Stimulated activated CD8-positive, alpha-beta memory T cell treated with anti-CD3 and anti-CD28 coated beads, Interleukin-7, amount 100 ng/mL, for 1 hour (primary cell): ENCODE measurements at places on chromosomes 16 and 17.

- peak; percentile 64 for DNase-seq
Measured at GRCh38 chr16:29807426-29808218, 1.3 kb downstream of the MAZ start.

- no peak for DNase-seq
Measured at GRCh38 chr17:50288306-50288705, 14.0 kb downstream of the TMEM92 start.

GRCh38 chr16:67441271-67441753, 10.4 kb downstream of the HSD11B2 start:
- DNase-seq = no peak

GRCh38 chr16:11111856-11112634, 144.0 kb downstream of the SOCS1 start:
- no peak for DNase-seq

- no peak for DNase-seq
Measured at GRCh38 chr17:75812096-75813013, 27.7 kb downstream of the UNK start.

GRCh38 chr17:28538296-28538895, 14.0 kb downstream of the UNC119 start:
- DNase-seq = no peak

GRCh38 chr16:87369796-87370719, 13.5 kb downstream of the FBXO31 start:
- DNase-seq = no peak

- no peak for DNase-seq
Measured at GRCh38 chr17:67672592-67673335, 45.0 kb upstream of the NOL11 start.

DNA sequence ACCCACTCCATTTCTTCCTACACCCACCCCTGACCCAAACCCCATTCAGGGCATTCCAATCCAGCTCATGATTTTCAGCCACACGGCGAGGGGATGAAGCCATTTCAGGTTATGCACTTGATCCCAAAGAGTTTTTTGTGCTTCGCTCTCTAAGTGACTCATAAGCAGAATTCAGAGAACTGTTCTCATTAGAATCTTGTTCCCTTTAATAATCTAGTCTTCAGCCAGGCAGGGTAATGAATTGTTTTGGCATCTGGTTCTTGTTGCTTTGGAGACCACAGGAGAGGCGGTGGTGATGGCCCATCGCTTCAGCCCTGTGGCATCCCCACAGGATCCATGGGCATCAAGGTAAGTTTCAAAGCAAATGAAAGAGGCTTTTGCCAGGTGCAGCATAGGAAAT, 4.8 kb upstream of the KRT31 start:
- no peak for DNase-seq

GRCh38 chr17:32564325-32564724, 77.5 kb downstream of the CDK5R1 start:
- no peak for DNase-seq

DNA sequence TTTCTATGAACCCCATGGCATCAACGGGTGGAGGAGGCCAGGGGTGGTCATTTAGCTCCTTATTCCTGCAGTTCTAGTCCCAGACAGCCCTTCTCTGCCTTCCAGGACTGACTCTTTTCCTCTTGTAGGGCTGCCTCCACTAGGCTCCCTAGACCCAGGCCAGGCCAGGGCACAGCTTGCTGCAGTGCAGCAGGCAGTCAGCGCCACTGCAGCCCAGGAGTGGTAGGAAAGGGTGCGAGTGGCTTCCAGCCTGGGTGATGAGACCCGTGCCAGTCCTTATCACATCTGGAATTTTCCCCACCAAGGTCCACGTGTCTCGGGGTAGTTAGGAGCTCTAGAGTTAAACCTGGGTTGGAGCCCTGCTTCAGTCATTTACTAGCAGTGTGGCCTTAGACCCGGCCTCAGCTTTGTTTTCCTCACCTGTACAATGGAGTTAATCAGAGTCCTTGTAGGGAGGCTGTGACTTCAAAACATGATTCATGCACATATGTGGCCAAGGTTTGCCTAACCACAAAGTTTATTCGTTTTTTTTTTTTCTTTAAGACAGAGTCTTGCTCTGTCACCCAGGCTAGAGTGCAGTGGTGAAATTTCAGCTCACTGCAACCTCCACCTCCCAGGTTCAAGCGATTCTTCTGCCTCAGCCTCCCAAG, 4.7 kb downstream of the SLC5A11 start:
- no peak for DNase-seq

GRCh38 chr17:45414990-45415881, 17.4 kb downstream of the ARHGAP27 start:
- DNase-seq = no peak

DNA sequence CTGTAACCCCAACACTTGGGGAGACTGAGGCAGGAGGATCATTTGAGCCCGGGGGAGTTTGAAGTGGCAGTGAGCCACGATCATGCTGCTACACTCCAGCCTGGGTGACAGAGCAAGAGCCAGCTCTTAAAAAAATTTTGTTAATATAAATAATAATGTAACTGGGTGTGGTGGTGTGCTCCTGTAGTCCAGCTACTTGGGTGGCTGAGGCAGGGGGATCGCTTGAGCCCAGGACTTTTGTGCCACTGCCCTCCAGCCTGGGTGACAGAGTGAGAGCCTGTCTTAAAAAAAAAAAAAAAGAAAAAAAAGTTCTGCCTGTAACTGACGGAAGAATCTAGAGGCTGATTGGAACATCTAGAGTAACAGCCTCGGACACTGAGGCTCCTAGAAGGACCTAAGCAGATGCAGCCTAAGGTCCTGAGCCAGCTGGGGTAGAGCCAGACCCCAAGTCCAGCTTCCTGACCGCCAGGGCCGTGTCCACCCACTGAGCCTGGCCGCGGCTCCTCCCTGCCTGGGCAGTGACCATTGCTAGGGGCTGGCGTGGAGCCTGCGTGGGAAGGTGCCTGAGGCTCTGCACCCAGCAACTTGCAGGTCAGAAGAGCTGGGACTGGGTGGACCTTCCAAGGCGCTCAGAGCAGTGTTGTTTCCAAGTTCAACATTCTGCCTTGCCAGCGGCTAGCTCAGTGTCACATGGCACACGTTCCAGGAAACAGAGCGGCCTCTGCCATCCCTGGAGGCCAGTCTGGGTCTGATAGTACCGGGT, 209.4 kb upstream of the CIBAR2 start:
- DNase-seq = no peak

- no peak for DNase-seq
Measured at GRCh38 chr17:35709874-35710273, 21.6 kb upstream of the RASL10B start.

- no peak for DNase-seq
Measured at GRCh38 chr17:72684405-72685020, 408.0 kb downstream of the SLC39A11 start.

GRCh38 chr16:89052890-89053724, 40.5 kb upstream of the ACSF3 start:
- DNase-seq = no peak

GRCh38 chr17:38747463-38748148, 530 bp downstream of the PCGF2 start:
- no peak for DNase-seq

- no peak for DNase-seq
Measured at GRCh38 chr17:81397314-81398175, 2.3 kb downstream of the BAHCC1 start.

DNA sequence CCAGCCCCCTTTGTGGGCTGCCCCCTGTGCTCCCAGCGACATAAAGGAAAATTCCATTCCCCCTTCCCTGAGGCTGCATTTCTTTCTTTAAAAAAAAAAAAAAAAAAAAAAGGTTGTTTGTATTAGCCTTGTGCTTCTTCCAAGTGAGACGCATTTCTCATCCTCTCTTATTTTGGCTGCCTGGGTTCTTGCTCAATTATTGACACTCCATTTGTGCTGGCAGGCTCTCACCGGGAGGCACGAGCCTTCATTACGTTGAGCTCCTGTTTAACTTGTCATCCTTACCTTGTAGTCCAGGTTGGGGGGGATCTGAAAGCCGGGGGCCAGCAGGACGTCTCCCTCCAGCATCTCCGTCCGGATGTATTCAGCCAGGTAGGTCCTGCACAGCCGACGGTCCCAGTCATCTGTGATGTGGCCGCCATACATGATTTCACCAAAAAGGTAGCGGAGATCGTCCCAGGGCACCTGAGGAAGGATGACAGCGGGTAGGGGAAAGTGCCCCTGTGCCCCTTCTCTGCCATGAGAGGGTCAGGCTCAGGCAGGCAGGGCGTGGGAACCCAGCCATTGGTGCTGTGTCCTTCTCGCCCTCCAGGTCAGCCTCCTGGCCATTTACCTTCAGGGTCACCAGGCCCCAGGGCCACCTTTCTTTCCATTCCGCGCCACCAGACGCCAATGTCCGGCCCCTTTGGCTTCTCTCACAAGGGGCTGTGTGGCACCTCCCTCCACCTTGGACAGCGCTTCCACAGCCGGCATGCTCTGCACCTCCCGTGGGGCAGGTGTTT, 50.6 kb downstream of the PGS1 start:
- DNase-seq = no peak

DNA sequence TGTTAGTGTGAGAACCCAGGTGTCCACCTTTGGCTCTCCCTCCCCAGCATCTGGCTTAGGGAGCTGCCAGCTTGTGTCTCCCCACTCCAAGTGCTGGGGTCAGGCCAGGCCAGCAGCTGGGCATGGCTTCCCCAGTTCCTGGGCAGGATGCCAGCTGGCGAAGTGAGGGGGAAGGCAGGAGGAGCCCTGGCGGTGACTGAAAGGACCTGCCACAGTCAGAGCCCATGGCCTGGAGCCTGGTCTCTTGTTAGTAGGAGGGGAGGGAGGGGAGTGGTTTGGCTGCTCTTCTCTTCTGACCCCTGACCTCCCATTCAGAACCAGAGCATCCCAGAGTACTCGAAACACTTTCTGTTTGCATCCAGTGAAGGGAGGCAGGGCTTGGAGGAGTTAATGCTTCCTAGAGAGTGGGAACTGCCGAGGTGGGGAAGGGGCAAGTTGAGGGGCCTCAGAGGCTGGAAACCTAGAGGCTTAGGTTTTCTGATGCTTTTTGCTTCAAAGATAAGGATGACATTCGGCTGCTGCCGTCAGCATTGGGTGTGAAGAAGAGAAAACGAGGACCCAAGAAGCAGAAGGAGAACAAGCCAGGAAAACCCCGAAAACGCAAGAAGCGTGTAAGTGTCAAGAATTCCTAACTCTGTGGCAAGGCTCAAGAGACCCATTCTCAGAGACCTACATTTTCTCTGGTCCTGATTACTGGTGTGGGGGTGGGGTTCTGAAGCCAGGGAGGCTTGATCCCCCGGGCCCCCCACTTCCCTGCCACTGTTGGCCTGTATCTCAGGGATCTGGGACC, 772 bp downstream of the CHD3 start:
- DNase-seq = no peak

GRCh38 chr17:51154176-51154575, 817 bp downstream of the NME1 start:
- no peak for DNase-seq

GRCh38 chr17:67165201-67165600, 79.8 kb downstream of the HELZ start:
- DNase-seq = no peak
